CD4-positive, CD25-positive, alpha-beta regulatory T cell (primary cell): ENCODE measurements at places on chromosomes 2 and 18. TPM values are rescaled to one million over a fixed set of nuclear protein-coding genes. Genes with fewer than 3 reads are reported as not detected.

Gene GATA6
- 0.10 TPM for total RNA-seq

Gene ZBTB7C
- not detected for total RNA-seq

Gene ARHGAP15
- total RNA-seq = 261 TPM

DNA sequence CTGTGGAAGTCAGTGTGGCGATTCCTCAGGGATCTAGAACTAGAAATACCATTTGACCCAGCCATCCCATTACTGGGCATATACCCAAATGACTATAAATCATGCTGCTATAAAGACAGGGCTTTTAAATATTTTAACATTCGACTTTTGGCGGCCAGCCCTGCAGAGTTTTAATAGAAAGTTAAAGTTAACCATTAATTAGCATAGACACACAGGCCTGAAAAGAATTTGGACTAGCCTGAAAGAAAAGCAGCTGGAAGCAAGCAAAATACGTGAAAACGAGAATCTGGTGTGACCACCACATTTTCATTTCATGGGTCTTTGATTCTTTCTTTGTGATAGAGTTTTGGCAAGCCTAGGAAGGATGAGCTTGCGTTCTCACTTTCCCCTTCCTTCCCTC lies 184.0 kb downstream of the SCG2 start:
- H3K4me1 ChIP-seq = no peaks in the 10 kb centered on the region
- no peaks in the 10 kb centered on the region for H3K36me3 ChIP-seq
- no peak overlapping the region for H3K4me3 ChIP-seq
- no peak overlapping the region for H3K27ac ChIP-seq
- H3K27me3 ChIP-seq = no peaks in the 10 kb centered on the region

DNA sequence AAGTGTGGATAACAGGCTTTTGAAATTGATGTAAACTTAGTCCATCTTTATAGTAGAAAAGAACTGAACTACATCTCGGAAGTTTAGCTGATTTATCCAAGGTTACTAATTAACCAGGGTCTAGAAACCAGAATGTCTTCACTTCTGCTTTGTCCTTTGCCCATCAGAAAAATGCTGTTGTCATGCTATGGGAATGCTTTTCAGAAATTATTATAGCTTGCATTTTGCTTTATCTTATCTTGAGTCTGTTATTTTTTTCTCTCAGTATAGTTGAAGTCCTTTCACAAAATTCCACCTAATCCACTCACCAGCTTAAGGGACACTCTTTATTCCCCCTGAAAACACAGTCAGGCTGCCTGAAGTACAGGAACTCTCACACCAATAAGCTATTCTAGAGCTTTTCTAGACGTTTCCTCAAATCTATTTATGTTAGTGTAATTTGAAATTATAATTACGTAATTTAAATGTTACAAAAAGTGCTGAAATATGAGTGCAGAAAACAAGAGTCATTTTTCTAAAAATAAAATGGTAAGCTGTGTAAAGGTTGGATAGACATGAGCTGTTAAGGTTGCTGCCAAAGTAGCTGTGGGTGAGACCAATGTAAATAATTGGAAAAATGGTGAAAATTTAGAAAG lies 456.3 kb downstream of the TGIF1 start:
- no peak for DNase-seq
- H3K4me3 ChIP-seq = no peak overlapping the region
- no peak overlapping the region for H3K27ac ChIP-seq
- H3K36me3 ChIP-seq = no peaks in the 10 kb centered on the region
- no peaks in the 10 kb centered on the region for H3K4me1 ChIP-seq
- H3K27me3 ChIP-seq = no peaks in the 10 kb centered on the region

DNA sequence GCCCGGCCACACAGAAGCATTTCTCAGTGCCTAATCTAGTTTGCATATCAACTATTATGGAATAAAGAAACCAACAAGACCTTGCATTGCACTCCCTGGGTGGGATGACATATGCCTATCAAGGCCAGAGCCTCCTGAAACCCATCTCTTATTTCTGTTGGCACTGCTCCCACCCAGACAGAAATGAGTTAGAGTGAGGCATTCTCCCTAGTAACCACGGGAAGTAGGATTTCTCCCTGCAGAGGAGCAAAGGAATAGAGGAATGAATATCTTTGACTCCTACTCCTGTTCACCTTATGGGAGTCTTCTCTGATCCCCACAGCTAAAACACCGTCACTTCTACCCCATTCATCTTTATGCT lies 24.2 kb upstream of the SCYGR1 start:
- H3K27ac ChIP-seq = no peak overlapping the region
- H3K27me3 ChIP-seq = no peaks in the 10 kb centered on the region
- H3K4me3 ChIP-seq = no peak overlapping the region
- H3K4me1 ChIP-seq = peaks cover 4% of the 10 kb centered on the region
- no peaks in the 10 kb centered on the region for H3K36me3 ChIP-seq

DNA sequence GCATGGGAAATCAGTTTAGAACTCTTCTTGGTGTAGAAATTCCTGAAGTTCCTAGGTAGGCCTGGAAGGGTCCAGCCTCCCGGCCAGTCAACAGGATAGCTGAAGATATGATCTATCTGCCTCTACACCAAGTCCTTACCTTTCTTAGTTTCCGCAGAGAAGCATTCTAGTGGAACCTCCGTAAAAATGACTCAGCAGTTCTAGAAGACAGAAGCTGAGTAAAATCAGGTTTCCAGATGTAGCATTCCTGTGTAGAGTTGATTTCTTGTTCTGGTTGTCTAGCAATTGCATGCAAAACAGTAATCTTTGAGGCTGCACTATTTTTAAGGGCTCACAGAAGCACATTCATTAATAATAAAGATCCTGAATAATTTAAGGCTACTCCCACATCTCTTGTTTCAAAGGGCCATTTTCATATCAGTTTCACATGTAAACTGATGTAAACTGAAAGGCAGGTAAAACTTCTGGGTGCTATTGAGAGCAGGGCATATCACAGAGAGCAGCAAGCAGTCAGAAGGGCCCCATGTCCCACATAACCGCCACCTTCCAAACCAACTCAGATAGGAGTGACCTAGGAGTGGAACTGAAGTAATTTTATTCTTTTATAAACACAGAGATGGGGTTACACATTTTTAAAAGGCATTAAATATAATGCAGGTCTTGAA lies 3.2 kb upstream of the DYTN start:
- H3K36me3 ChIP-seq = no peaks in the 10 kb centered on the region
- no peak overlapping the region for H3K27ac ChIP-seq
- peaks cover 2% of the 10 kb centered on the region for H3K27me3 ChIP-seq

DNA sequence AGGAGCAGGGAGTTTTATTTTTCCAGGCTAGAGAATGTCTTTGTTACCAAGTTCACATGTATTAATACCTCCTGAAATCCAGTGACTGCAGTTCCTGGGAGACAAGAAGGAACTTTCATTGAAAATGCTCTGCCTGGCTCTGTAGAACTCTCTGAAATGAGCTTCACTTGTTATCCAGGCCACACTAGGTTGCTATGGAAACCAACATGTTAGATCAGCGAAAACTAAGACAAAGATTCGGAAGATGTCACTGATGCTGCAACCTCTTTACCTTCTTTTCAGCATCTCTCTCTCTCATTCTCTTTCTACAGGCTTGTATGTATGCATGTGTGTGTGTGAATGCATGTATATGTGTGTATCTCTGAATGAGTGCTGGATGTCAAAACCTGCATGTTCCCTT lies 218.5 kb downstream of the TRIB2 start:
- H3K36me3 ChIP-seq = no peaks in the 10 kb centered on the region
- H3K27me3 ChIP-seq = peaks cover 4% of the 10 kb centered on the region
- H3K27ac ChIP-seq = no peak overlapping the region
- H3K4me3 ChIP-seq = no peak overlapping the region

DNA sequence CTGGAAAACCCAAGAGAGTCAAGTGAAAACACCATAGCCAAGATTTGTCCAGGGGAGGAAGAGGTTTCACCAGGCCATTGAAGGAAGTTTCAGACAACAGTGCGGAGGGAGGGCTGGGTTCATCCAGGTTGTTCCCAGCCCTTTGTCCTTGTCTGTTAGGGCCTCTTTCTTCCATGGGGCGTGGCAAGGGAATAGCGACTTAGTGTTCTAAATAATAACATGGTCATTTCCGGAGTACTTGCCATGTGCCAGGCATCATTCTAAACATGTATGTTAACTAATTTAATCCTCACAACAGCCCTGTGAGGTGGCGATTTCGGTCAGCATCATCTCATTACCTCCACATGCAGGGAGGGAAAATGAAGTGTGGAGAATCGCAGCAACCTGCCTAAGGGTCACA lies 77.3 kb downstream of the TCF7L1 start:
- H3K27ac ChIP-seq = no peak overlapping the region
- no peaks in the 10 kb centered on the region for H3K36me3 ChIP-seq
- no peaks in the 10 kb centered on the region for H3K4me1 ChIP-seq
- DNase-seq = no peak
- peaks cover 10% of the 10 kb centered on the region for H3K27me3 ChIP-seq

DNA sequence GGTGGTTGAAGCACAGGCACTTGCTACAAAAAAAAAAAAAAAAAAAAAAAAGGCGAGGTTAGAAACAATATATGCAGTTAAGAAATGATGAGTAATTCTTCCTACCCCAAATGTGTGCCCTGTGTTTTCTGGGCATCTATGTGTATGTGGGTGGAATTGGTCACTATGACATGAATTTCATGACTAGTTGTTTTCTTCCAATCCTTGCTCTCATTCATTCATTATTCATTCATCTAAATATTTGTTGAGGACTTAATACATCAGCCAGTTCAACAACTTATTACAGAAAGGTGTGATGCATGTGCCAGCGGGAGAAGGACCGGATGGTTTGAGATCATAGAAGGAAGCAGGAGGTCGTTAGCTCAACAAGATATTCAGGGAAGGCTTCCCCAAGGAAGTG lies 8.3 kb upstream of the EGR4 start:
- no peaks in the 10 kb centered on the region for H3K36me3 ChIP-seq
- no peaks in the 10 kb centered on the region for H3K4me1 ChIP-seq
- no peak for DNase-seq

- no peaks in the 10 kb centered on the region for H3K4me1 ChIP-seq
- H3K36me3 ChIP-seq = peaks cover 87% of the 10 kb centered on the region
- no peak overlapping the region for H3K4me3 ChIP-seq
- H3K27me3 ChIP-seq = no peaks in the 10 kb centered on the region
- DNase-seq = no peak
These were observed 15.9 kb downstream of the ERFE start for GRCh38 chr2:238174701-238175100.

DNA sequence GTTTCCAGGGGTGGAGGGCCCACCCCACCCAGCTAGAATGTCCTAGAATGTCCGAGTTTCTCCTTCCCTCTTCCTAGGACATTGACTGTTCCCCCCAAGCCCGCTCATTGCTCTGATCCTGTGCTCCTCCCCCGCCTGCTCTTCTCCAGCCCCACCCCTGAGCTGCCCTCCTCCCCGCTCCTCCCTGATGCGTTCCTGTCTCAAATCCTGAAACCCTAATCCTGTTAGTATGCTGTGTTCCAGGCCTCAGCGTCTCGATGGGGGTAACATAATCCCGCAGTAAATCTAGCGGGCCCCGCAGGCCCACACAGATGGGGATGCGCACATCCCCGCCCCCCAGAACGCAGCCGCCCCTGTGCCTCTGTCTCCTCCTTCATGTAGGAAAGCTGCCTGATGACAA lies 51.3 kb downstream of the NRP2 start:
- no peak overlapping the region for H3K27ac ChIP-seq
- DNase-seq = no peak
- H3K4me1 ChIP-seq = no peaks in the 10 kb centered on the region
- H3K36me3 ChIP-seq = no peaks in the 10 kb centered on the region
- no peaks in the 10 kb centered on the region for H3K27me3 ChIP-seq
- H3K4me3 ChIP-seq = no peak overlapping the region

- no peaks in the 10 kb centered on the region for H3K4me1 ChIP-seq
- no peak overlapping the region for H3K27ac ChIP-seq
- H3K36me3 ChIP-seq = no peaks in the 10 kb centered on the region
- no peak overlapping the region for H3K4me3 ChIP-seq
- H3K27me3 ChIP-seq = no peaks in the 10 kb centered on the region
- no peak for DNase-seq
These were observed 69.4 kb downstream of the RHOB start for GRCh38 chr2:20516291-20516645.

GRCh38 chr2:145351864-145352425 lies 832.0 kb upstream of the ZEB2 start:
- no peaks in the 10 kb centered on the region for H3K27me3 ChIP-seq
- H3K4me3 ChIP-seq = no peak overlapping the region
- DNase-seq = no peak
- no peaks in the 10 kb centered on the region for H3K4me1 ChIP-seq

DNA sequence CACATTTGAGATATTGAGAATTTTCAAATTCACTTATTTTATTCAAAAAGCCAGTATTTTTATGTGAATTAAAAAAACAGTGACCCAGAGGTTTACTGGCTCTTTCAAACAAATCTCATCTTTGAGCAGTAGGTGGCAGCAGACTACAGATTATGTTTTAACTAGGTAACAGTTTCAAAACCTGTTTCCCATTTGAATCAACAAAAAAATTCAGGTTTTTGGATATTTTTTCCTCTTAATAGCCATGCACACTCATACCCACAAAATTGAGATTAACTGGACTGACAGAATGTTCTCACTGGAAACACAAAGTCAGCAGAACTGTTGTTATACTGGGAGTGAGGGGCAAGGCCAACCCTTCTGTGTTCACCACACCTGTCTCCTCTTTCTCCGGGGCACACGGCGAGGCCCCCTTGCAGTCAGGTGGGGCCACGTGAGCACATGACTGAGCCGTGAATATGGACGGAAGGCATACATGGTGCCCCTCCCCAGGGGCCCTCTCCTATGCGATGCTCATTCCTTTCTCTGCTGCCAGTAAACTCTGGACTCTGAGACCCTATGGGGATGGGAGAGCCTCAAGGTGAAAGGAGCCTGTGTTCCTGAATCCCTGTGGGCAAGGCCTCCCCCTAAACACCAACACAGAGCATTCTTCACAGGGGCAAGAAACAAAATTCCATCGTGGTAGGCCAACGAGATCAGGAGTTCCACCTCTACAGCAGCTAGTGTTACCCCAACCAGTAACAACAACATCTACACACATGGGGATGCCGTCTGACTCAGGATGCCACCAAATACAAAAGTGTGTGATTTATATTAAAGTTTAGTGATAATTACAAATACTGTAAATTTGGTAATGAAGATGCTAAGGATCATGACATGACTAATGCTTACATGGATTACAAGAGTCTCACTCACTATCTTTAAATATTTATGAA lies 80.4 kb downstream of the LPIN2 start:
- H3K27ac ChIP-seq = peak overlapping the region; percentile 57
- no peaks in the 10 kb centered on the region for H3K27me3 ChIP-seq
- H3K4me3 ChIP-seq = no peak overlapping the region
- H3K36me3 ChIP-seq = peaks cover 89% of the 10 kb centered on the region
- H3K4me1 ChIP-seq = peaks cover 10% of the 10 kb centered on the region

DNA sequence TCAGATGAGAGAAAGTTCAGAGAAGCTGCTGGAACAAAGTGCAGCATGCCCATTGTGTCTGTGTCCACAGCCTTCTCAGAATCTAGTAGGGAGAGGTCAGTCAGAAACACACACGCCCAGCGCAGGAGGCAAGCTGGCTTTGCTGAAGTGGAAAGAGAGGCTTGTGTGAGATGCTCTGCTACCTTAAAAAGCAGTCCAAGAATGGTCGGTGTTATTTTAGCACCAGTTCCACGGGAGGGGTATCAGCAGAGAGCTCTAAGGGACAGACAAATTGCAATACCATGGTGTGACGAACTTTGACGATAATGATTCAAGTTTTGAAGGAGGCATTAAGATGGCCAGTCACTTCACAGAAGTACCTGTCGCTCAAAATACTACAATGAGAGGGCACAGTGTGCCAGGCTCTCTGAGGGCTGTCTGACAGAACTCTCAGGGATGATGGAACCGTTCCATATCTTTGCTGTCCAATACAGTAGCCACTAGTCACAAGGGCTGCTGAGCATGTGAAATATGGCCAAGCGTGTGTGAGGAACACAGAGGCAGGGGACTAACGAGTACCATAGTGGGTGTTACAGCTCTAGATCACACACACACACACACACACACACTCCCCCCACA lies 237.5 kb upstream of the TMEM200C start:
- H3K4me1 ChIP-seq = no peaks in the 10 kb centered on the region
- no peaks in the 10 kb centered on the region for H3K27me3 ChIP-seq
- H3K27ac ChIP-seq = no peak overlapping the region
- no peak for DNase-seq
